ENCODE measurements at places on chromosomes 5 and 9.

- DNase-seq, result no peak
These were observed 19.1 kb upstream of the LAMC3 start for GRCh38 chr9:130989891-130990290.

DNA sequence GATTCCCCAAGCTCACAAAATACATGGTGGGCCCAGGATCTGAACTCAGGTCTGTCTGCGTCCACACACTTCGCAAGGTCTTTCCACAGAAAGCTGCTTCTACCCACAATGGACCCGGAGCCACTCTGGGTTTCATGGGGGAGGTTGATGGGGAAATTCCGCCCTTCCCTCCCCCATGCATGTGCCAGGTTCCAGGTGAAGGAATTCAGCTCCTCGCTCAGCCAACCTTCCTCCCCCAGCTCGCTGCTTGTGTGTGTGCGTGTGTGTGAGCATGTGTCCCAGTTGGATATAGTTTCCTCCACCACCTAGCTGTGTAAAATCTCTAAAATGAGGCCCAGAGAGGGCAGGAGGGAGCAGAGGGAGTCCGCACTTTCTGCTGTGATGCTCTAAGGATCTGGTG is 1.0 kb downstream of the PTGS1 start:
- no peak for DNase-seq

DNA sequence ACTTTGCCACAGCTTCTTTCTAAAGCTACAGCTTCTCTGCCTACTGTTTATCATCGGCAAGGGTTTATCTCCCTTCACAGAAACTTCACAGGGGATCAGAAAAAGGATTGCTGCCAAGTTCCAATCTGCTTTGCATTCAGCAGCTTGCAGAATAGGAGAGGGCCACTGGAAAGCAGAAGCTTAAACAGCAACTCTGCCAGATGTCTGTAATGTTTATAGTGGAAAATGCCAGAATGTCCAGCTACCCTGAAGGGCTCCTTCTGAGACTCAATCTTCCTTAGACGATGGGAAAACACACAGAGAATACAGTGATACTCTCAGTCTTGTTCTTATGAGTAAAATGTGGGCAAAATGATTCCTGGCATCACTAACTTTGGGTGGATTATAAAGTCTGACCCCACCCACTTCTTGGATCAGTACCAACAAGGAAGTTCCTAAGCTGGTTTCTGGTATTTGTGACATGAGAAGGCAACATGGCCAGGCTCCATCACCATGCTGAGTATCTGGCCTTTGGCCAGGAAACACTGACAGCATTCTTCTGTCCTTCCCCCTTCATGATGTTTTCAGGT is 19.0 kb downstream of the STOM start:
- DNase-seq, result no peak

DNA sequence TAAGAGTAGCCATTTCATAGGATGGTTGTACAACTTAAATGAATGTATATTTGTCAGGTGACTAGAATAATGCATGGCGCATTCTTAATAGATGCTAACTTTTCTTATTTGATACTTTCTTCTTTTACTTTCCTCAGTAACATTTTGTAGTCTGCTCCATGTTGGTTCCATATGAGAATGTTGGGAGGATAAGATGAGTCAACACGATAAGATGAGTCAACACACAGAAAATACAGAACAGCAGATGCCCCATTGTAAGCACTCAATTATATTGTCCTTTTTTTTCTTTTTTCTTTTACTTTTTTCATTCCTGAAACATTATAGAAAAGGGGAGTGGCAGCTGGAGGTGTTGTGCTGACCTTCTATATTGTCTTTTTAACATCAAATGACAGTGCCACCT is 92.3 kb upstream of the SPATA31C2 start:
- DNase-seq, result no peak

- DNase-seq, result no peak
These were observed 81.5 kb downstream of the PALM2AKAP2 start for GRCh38 chr9:109861499-109861898.
